ENCODE measurements at places on chromosomes 2 and 18.
A peak's percentile ranks its signal among the peaks of the same experiment; 100 is the strongest.

GRCh38 chr2:1479346-1479745 is 66.1 kb downstream of the TPO start:
- no peak for DNase-seq

- DNase-seq: no peak
Observed at GRCh38 chr2:201546576-201546975, 95.0 kb downstream of the STRADB start.

GRCh38 chr18:58276789-58277739 is 233.0 kb downstream of the NEDD4L start:
- DNase-seq: no peak

GRCh38 chr2:170504810-170505145 is 210.4 kb upstream of the SP5 start:
- no peak for DNase-seq

GRCh38 chr2:140454717-140455116 is 1674.5 kb upstream of the NXPH2 start:
- no peak for DNase-seq

DNA sequence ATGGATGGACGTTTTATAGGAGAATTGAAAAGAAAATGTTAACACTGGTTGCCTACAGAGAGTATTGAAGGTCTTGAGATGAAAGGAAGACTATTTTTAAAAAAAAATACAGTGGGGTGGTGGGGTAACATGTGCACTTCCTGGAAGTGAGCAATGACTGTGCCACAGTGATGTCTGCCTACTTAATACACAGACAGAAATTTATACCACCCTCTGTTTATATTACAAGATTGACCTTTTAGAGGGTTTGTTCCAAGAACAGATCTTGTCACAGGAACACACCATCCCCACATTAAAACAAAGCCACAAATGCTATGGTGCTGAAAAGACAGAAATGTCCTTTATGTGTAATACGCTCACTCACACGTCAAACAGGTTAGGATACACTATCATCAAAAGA is 87.6 kb downstream of the THADA start:
- peak; percentile 19 for DNase-seq

Data from natural killer cell (primary cell).